Stimulated activated memory B cell treated with anti-CD40 and anti-IgM and Interleukin-4, amounts not matched to agents 10 μg/mL and 1 μg/mL and 100 μg/mL, for 72 hours (primary cell): ENCODE measurements at places on chromosomes 3 and 15.

DNA sequence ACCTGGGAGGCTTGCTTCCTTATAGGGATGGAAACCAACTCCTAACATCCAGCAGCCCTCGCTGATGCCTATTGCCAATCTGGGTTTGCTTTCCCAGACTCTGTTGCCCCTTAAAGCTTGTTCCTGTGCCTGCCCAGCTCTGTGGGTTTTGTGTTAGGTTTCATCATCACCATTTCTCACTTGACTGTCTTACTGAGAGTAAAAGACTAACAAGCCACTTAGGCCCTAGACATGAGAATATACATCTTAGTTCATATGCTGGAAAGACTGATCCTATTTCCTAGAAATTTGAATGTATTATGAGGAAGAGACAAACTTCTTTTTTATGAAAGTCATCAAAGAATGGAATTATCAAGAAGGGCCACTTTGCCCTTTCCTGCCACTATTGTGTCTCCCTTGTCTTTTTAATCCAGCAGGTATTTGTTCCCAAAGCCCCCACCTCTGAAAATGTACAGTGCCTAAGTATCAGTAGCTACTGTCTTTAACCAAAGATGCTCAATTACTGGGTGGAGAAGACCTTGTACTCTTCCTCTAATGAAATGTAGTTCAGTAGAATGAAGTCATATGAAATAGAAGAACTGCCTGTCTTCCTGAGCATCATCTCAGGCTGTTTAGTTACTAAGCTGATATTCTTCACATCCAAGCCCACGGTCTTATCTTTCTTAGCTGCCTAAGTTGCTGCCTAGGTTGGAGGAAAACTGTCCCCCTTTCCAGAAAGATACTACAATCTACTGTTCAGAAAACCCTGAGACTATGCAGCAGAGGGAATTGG is 59.8 kb upstream of the ZPLD1 start:
- ATAC-seq: no peak

DNA sequence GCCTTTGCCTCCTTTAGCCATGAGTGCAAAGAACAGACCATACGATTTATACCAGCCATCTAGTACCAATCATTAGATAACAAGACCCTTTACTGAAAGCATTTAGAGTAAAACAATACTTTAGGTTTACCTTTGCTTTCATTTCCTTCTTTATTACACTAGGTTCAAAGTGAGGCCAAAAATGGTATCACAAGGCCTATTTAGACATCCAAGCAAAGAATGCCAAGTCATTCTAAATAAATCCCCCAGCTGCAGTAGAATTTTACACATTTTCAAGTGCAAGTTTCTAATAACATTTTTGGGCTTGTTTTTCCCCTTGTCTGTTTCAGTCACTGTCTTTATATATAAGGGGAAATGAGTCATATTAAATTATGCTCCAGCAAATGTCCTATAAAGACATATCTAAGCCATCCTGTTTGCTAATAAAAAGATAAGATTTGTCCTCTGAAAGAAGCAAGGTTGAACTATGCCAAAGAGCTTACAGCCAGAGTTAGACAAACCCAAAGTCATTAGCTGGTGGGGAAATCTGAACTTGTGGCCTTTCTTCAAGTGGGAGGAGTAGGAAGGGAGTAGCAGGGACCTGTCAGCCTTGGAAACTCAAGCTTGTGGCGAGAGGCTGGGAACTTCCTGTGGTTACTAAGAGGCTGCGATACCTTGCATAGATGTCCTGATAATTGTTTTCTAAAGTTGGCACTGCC is 232.7 kb downstream of the MECOM start:
- ATAC-seq: no peak

DNA sequence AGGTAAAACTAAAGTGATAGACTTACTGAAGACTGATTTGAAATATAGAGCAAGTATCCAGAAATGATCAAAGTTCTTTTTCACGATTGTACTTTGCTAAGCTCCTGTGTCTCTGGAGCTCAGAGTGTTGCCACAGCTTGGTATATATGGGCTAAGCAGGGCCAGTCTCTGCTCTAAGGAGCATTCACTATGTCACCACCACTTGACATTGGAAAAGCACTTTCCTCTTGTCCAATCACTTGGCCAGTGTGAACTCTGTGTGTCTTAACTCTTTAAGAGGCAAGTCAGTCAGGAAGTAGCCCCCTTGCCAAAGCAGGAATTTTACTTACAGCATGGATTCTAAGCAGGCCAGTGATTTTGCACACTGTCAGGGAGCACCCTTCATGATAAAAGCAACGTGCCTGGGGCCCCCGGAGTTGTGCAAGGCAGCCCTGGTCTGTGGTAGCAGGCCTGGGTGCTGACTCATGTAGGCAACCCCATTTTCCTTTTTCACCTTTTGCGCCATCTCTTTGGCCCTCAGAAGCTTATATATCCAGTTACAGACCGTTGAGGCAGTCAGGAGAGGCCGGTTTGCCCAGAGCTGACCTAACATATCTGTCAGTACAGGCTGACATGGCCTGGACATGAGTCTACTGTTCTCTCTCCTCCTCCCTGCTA is 73.0 kb downstream of the HCN4 start:
- no peak for ATAC-seq

DNA sequence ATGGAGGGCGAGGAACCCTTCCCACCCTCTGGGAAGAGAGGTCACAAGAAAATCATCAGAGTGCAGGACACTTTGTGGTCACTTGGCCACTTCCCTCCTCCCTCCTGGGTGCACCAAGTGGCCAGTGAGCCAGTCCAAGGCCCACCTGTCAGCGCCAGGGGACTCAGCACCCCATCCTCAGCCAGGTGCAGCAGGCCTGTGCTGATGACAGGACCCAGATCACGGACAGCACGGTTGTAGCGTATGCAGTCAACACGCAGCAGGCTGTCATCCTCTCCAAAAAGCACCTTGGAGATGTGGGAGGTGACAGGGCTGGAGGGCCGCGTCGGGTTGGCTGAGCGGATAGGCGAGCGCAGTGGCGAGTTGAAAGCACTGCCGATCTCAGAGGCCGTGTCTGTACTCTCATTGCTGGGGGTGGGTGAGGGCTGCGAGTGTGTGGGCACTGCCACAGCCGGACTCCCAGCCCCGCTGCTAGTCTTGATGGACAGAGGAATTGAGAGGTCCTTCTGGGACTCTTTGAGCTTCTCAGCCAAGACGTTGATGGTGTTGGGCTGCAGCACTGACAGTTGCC is 41.5 kb downstream of the SEMA3G start:
- no peak for ATAC-seq

- no peak for ATAC-seq
These were observed 8.7 kb upstream of the FLNB start for GRCh38 chr3:57999417-58000115.

GRCh38 chr3:178382449-178383061 is 153.7 kb upstream of the KCNMB2 start:
- ATAC-seq: no peak

DNA sequence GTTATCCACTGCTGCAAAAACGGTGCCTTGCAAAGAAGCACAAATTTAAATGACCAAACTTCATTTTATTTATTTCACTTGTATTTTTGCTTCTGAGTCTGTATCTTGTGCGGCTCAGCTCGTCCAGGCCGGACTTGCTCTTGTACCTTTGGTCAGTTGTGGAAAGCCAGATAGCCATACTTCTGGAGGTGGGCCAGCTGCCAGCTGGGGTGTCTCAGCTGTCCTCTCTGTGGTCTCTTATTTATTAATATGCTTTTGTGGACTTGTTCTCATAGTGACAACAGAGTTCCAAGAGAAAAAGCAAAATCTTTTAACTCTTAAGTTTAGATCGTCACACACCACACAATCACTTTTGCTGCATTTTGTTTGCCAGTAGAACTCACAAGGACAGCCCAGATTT is 87.7 kb downstream of the IL1RAP start:
- no peak for ATAC-seq

DNA sequence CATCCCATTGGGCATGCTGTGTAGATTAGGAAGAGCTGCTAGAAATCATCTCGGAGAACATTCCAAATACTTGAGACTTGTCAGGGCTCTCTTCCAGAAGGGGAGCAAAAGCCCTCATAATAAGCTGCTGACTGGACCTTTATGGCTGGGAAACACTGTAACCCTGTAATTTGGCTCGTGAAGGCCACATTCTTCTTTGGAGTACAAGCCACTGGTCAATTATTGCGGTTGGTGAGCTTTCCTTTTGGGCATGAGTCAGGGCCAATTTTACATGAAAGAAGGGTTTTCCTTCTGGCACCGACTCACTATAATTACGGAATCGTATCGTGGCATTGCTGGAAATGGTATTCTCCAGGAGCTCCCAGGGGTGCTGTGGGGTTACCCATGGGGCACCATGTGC is 434.5 kb upstream of the RGMA start:
- no peak for ATAC-seq

- ATAC-seq: no peak
These were observed 201.1 kb upstream of the ADAMTS9 start for GRCh38 chr3:64888840-64889392.

DNA sequence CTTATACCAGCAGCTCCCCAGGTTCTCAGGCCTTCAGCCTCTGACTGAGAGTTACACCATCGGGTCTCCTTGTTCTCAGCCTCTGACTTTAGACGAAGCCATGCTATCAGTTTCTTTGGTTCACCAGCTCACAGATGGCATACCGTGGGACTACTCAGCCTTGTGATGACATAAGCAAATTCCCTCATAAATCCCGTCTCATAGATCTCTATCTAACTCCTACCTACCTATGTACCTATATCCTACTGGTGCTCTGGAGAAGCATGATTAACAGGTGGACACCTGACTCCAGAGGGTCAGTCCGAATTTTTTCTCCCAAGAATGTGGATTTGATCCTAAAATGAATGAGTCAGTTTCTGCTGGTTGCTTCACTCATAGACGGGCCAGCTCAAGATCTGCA is 59.1 kb upstream of the CDV3 start:
- ATAC-seq: no peak

GRCh38 chr3:77707281-77707680 is 667.4 kb downstream of the ROBO2 start:
- ATAC-seq: no peak

- ATAC-seq: no peak
These were observed 91.8 kb downstream of the LARS2 start for GRCh38 chr3:45480218-45480617.

- ATAC-seq: no peak
These were observed 86.8 kb upstream of the PSMD6 start for GRCh38 chr3:64110071-64110470.

GRCh38 chr15:92634671-92635201 is 20.8 kb downstream of the FAM174B start:
- ATAC-seq: no peak

DNA sequence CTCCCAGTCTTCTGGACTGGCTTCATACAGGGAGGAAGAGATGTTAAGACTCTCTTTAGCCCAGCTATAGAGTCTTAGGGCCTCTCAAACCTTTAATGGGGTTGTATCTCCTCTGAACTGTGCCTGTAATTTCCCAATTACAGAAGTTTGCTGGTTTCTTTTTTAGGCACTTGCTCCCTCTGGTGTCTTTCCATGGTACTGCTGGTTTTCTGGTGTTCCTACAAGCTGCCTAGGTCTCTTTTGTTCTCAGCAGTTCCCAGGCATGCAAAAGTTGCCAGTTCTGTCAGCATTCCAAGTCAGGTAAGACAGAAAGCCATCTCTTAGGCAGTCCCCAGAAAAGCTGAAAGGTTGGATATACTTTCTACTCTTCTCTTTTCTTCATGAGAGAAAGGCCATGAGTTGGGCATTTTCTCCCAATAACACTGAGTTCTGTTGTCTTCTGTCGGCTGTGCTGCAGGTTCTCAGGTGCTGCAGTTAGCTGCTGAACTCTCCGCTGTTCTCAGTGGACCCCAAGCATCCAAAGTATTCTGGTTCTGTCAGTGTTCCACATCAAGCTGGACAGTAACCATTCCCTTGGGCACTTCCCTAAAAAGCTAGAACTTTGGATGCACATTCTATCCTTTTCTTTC is 54.4 kb upstream of the EHHADH start:
- no peak for ATAC-seq

DNA sequence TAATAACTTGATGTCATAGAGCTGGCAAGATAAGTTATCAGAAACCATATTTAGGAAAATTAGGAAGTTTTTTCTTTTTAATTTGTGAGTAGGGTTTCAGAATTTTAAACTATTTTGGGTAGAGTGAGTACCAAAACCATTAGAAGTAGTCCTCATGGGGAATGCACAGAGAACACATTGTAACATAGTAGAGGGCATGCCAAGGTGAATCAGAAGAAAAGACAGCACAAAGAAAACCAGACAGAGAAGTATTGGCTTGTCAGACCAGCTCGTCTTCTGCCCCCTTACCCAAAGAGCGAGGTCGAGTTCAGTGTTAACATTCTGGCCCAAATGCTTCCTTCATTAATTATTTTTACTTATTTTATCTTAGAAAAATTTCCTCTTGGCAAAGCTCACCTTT is 121.3 kb upstream of the SAMMSON start:
- no peak for ATAC-seq
